Kidney epithelial cell (primary cell): ENCODE measurements at places on chromosomes 2 and 18. TPM values are rescaled to one million over a fixed set of nuclear protein-coding genes. Genes with fewer than 3 reads are reported as not detected.

DNA sequence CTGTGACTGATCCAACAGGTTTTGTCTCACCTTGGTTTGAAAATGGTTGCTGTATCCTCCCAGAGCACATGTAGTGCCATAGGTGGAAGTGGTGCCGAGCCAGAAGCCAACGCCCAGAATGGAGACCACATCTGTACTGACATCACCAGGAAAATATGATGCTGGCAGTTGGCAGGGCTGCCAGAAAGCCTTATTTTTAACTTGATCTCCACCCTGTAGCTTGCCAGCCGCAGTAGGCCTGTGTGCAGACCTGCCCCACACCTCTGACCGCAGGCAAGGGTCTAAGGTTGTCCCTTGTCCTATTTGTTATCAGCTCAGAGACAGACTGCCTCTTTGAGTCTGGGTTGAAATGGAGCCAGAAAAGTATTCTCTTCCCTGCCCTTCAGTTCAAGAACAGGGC lies 123.5 kb upstream of the EML6 start:
- DNase-seq: no peak

DNA sequence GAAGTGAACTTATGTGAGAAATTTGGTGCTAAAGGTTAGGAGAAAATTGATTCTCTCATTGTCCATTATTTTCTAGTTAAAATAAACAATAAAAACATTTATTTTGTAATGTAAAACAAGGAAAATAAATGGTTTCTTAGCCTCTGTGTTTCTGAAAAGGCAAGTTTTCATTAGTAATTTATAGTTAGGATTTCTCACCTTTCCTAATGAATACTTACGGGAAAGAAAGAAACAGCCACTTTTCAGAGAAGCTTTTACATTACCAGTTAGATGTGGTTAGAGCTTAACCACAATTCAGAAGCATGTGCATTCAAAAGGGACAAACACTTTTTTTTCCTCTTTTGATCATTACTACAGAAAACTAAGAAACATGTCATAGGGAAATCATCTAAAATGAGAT lies 18.8 kb downstream of the NEMP2 start:
- no peak for DNase-seq

The ALPP gene
- total RNA-seq: not detected in 2 replicates

The DLX2 gene
- 0.08 TPM in 1 of 2 replicates, not detected in the other for total RNA-seq

- DNase-seq: no peak
Observed at GRCh38 chr2:16243411-16243996, 303.2 kb downstream of the MYCN start.

The LAMA1 gene
- 29.5 and 36.6 TPM in 2 replicates for total RNA-seq

DNA sequence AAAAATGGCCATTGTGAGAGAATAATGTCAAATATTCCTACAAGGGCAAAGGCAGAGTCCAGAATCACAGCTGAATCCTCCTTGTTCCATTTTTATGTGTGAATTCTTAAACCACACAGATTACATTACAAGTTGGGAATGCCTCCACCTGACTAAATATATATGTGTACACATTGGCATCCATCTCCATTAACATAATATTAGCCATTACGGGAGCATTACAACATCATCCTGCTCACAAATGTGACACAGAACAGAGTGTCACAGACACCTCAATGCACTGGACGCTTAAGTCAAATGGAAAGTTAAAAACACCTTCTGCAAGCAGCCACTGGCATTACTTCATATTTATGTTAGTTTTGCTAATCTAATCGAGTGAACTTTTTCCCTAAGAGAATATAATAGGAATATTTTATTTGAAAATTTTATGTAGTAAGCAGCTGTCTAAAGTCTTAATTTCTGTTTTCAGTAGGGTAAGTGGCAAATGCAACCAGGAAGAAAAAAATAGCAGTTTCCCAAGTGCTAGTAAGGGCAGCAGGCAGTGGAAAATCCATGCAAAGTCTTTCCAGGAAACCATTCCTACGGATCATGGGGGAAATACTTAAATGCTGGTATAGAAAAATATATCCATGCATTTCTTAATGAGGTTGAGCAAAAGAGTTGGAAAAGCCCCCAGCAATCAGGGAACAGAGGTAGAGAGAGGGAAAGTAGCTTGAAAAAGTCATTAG lies 255.6 kb downstream of the OSR1 start:
- DNase-seq: no peak
